ENCODE measurements at places on chromosomes 16 and 17.
A peak's percentile ranks its signal among the peaks of the same experiment; 100 is the strongest.

DNA sequence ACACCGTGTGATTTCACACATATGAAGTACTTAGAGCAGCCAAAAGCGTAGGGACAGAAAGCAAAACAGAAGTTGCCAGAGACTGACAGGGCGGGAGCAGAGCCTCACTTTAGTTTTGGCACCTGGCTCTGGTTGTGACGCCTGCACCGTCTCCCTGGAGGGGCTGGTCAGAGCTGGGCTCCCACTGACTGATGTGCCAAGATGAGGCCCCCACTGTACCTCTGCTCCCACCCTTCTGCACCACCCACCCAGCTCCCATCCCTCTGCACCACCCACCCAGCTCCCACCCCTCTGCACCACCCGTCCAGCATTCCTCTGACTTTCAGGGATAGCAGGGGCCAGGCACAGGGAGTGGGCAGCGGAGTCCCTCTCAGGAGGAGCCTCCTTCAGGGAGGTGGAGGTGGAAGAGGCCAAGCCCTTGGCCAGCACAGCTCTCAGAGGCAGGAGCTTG, 3.2 kb upstream of the PRSS21 start:
- peaks cover 10% of the 10 kb centered on the region for H3K4me1 ChIP-seq
- DNase-seq, result no peak
- H3K27me3 ChIP-seq, result peaks cover 8% of the 10 kb centered on the region

DNA sequence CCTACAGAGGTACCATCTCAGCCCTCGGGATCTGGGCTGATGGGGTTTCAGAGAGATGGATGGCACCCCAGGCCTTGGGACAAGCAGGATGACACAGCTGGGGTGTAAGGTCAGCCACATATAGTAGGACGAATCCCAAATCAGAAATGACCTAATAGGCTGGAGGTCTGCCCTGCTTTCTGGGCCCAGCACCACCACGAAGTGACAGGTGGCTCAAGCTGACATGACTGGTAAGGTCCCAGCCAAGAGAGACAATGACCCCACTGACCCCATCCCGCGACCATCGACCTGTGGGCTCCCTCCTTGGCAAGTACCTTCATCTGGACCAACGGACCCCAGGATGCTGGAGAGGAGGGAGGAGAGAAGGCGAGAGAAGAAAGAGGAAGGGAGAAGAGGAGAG, 15.6 kb downstream of the CAMKK1 start:
- no peak overlapping the region for H3K27ac ChIP-seq
- no peak for DNase-seq
- H3K4me3 ChIP-seq, result no peak overlapping the region
- peaks cover 11% of the 10 kb centered on the region for H3K4me1 ChIP-seq
- H3K36me3 ChIP-seq, result no peaks in the 10 kb centered on the region
- H3K27me3 ChIP-seq, result no peaks in the 10 kb centered on the region

DNA sequence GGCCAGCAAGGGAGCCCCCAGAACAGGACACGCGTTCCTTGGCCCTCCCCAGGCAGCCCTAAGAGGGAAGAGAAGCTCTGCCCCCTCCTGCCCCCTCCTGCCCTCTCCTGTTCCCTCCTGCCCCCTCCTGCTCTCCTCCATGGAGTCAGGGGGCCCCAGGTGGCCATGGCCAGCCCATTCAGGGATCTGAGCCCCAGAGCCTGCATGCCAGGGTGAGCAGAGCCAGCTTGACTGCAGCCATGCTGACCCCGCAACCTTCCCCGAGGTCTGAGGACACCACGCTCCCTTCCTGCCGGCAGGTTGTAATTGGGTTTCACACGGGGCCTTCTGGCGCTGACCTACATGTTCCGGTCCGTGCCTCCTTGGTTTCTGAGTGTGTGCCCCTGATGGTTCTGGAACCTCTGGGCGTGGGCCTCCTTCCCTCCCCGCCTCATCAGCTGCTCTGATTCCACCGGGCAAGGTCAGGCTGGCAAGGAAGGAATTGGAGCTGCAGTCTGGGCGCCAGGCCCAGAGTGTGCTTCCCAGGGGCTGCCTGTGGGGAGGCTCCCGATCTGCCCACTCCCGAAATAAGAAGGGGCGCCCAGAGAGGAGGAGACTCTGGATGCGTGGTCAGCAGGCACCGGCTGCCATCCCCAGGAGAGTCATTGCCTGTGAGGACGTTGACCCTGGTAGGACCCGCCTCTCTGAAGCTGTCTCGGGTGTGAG, 23.7 kb upstream of the NPTX1 start:
- peak; percentile 21 for DNase-seq
- H3K36me3 ChIP-seq, result no peaks in the 10 kb centered on the region
- H3K27me3 ChIP-seq, result no peaks in the 10 kb centered on the region
- no peak overlapping the region for H3K27ac ChIP-seq
- no peaks in the 10 kb centered on the region for H3K4me1 ChIP-seq

GRCh38 chr17:49963626-49964302, 5.2 kb upstream of the DLX4 start:
- peaks cover 14% of the 10 kb centered on the region for H3K4me1 ChIP-seq
- no peak overlapping the region for H3K27ac ChIP-seq
- no peaks in the 10 kb centered on the region for H3K36me3 ChIP-seq
- H3K27me3 ChIP-seq, result peaks cover 72% of the 10 kb centered on the region
- DNase-seq, result no peak

- peak; percentile 6 for DNase-seq
- no peaks in the 10 kb centered on the region for H3K36me3 ChIP-seq
- H3K27ac ChIP-seq, result peak overlapping the region; percentile 79
- H3K27me3 ChIP-seq, result no peaks in the 10 kb centered on the region
Observed at GRCh38 chr17:66351033-66351432, 48.6 kb downstream of the PRKCA start.

GRCh38 chr16:81444448-81445121, at the start of gene CMIP:
Gene CMIP (plus strand): TSS chr16:81444808.
- H3K4me1 ChIP-seq, result no peaks in the 10 kb centered on the region
- H3K27me3 ChIP-seq, result no peaks in the 10 kb centered on the region
- H3K4me3 ChIP-seq, result peak within 1 kb of the TSS; percentile 51
- peak within 1 kb of the TSS; percentile 70 for H3K27ac ChIP-seq

GRCh38 chr17:38453951-38454421, 25.7 kb downstream of the ARHGAP23 start:
- no peaks in the 10 kb centered on the region for H3K27me3 ChIP-seq
- H3K4me3 ChIP-seq, result peak overlapping the region; percentile 19
- peak overlapping the region; percentile 80 for H3K27ac ChIP-seq
- peaks cover 36% of the 10 kb centered on the region for H3K4me1 ChIP-seq

GRCh38 chr17:56754523-56755208, 79.1 kb downstream of the C17orf67 start:
- peaks cover 5% of the 10 kb centered on the region for H3K4me1 ChIP-seq
- H3K27me3 ChIP-seq, result no peaks in the 10 kb centered on the region
- no peak overlapping the region for H3K27ac ChIP-seq

DNA sequence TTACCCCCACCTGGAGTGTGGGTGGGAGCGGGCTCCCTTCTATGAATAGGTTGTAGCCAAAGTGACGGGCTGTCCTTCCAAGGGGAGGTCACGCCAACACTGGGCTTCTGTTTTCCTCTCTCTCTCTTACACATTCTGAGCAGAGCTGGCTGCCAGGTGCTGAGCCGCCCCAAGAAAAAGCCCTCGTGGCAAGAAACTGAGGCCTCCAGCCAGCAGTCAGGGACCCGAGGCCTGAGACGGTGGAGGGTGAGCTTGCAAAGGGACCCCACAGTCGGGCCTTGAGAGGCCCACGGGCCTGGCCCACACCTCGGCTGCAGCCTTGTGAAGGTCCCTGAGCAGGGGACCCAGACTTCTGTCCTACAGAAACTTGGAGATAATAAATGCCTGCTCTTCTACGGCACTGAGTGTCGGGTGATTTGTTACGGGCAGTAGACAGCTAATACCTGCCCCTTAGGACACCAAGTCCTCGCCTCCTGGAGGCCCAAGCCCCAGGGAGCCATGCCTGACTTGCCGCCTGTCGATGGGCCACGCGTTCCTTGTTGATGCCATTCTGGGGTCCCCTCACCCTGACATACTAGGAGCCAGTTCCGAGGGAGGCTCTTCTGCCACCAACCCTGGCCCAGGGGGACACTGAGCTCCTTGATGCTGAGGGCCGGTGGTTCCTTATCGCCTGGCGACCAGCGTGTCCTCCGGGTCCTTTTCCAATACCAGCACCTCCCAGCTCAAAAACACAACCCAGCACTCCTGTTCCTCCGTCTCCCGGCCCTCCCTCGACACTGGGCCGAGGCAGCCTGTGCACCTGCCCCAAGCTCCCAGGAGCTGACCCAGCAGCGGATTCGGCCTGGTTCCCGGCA, 26.1 kb downstream of the SLC25A10 start:
- no peak for DNase-seq
- H3K27ac ChIP-seq, result no peak overlapping the region
- peaks cover 17% of the 10 kb centered on the region for H3K27me3 ChIP-seq
- H3K4me3 ChIP-seq, result no peak overlapping the region

DNA sequence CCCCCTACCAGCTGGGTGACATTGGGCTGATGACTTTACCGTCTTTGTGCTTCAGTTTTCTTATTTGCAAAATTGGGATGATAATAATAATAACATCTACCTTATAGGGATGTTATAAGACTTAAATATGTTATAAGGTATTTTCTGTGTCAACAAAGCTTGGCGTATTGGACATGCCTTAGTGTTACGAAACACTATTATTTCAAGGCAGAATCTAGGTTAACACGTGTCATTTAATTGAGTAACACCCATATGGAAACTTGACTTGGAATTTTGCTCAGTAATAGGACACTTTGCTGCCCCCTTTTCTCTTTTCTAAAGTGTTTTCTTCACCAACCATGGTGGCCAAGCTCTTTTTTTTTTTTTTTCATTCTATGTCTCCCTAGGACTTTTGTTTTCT, 294.2 kb upstream of the SALL1 start:
- no peaks in the 10 kb centered on the region for H3K36me3 ChIP-seq
- peaks cover 2% of the 10 kb centered on the region for H3K27me3 ChIP-seq
- H3K4me3 ChIP-seq, result no peak overlapping the region
- no peak for DNase-seq

DNA sequence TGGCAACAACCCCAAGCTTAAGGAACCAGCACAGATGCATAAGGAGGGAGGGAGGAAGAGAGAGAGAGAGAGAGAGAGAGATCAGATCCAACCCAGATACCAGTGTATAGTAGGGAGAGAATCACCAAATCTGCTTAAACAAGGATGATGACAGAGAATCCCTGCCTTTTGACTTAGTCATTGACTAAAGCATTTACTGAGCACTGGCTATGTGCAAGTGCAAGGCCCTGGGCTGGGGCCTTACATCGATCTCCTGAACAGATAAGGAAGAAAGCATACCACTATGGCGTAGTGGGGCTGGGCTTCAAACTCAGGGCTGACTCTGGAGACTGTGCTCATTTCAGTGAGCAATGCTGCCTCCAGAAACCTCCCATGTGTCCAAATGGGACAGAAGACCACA, 15.8 kb downstream of the TSNAXIP1 start:
- H3K36me3 ChIP-seq, result peaks cover 6% of the 10 kb centered on the region
- H3K27ac ChIP-seq, result no peak overlapping the region
- no peak overlapping the region for H3K4me3 ChIP-seq
- no peaks in the 10 kb centered on the region for H3K27me3 ChIP-seq
- DNase-seq, result no peak
- no peaks in the 10 kb centered on the region for H3K4me1 ChIP-seq

- peak overlapping the region; percentile 21 for H3K27ac ChIP-seq
- H3K27me3 ChIP-seq, result no peaks in the 10 kb centered on the region
- H3K4me3 ChIP-seq, result peak overlapping the region; percentile 85
- no peaks in the 10 kb centered on the region for H3K36me3 ChIP-seq
- no peak for DNase-seq
Observed at GRCh38 chr16:58196898-58197313, 1.0 kb downstream of the CSNK2A2 start.

GRCh38 chr16:48235058-48235555, 9.0 kb upstream of the LONP2 start:
- H3K27me3 ChIP-seq, result no peaks in the 10 kb centered on the region
- DNase-seq, result no peak

- H3K4me1 ChIP-seq, result no peaks in the 10 kb centered on the region
- no peaks in the 10 kb centered on the region for H3K36me3 ChIP-seq
- no peak overlapping the region for H3K27ac ChIP-seq
Observed at GRCh38 chr16:10805334-10805733, 13.3 kb downstream of the TVP23A start.

GRCh38 chr17:10875984-10876555, 38.2 kb upstream of the PIRT start:
- no peaks in the 10 kb centered on the region for H3K27me3 ChIP-seq
- no peak overlapping the region for H3K4me3 ChIP-seq
- H3K36me3 ChIP-seq, result no peaks in the 10 kb centered on the region
- no peak for DNase-seq
- no peaks in the 10 kb centered on the region for H3K4me1 ChIP-seq
- no peak overlapping the region for H3K27ac ChIP-seq

DNA sequence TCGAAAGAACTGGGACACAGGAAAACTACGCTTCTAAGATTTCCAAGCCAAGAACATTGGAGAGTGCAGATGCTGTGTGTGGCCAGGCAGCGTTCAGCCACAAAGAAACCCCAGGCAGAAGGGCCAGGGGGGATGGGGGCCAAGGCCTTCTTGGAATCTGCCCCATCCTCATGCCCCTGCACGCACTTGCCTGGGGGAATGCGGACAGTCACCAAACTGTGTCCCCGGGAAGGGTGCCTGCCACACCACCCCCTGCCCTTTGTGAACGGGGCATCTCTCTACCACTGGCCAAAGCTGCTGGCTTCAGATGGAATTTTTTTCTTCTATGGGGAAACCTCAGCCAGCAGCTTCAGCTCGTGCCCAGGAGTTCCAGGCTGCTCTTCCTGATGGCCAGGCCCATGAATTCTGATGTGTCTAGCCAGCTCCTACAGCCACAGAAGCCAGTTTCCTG, 32.0 kb upstream of the DNAH17 start:
- no peak for DNase-seq
- H3K4me1 ChIP-seq, result peaks cover 3% of the 10 kb centered on the region
- H3K4me3 ChIP-seq, result no peak overlapping the region
- peak overlapping the region; percentile 30 for H3K27ac ChIP-seq
- H3K36me3 ChIP-seq, result no peaks in the 10 kb centered on the region
- H3K27me3 ChIP-seq, result no peaks in the 10 kb centered on the region

Data from gastrocnemius medialis (tissue), 4 donors.